ENCODE measurements at places on chromosomes 5 and 9.

DNA sequence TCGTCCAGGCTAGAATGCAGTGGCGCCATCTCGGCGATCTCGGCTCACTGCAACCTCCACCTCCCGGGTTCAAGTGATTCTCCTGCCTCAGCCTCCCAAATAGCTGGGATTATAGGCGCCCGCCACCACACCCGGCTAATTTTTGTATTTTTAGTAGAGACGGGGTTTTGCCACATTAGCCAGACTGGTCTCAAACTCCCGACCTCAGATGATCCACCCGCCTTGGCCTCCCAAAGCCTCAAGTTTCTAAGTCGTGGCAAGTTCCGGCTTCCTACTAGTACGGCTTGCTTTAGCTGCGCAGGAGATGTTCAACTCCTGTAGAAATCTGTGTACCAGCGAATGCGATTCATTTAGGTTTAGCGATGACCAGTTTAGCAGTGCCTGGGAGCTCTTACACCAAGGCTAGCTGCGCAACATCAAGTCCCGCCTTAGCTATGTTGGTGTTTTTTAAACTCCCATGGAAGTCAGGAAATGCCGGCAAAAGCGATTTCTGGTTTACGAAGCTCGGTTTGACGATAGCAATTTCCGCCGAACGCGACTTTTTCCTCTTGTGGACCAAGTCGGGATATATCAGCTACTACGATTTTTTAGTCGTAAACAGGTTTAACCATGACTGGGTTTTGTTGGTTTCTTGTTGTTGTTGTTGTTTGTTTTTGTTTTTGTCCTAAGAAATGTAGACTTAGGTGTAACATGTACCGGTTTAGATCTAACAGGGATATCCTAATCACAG lies 46.4 kb downstream of the ANXA2R start:
- DNase-seq: no peak

- DNase-seq: no peak
These were observed 152.1 kb downstream of the CRB2 start for GRCh38 chr9:123508048-123508447.

DNA sequence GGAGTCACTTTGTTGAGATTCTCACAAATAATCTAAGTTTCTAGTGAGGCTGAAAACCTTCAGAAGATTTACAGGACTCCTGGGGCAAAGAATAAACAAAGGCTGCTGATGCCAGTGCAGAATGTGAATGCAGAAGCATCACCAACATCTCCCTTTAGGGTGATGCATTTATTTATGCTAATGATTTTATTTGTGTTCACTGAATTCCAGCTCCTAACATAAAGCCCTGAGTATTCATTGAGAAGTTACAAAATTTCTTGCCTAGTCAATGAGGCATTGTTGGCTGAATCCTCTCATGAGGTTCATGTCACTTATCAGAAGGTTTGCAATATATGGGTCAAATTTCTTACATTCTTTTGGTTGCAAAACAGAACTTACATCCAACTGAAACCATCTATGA lies 70.0 kb downstream of the GRIN3A start:
- no peak for DNase-seq

DNA sequence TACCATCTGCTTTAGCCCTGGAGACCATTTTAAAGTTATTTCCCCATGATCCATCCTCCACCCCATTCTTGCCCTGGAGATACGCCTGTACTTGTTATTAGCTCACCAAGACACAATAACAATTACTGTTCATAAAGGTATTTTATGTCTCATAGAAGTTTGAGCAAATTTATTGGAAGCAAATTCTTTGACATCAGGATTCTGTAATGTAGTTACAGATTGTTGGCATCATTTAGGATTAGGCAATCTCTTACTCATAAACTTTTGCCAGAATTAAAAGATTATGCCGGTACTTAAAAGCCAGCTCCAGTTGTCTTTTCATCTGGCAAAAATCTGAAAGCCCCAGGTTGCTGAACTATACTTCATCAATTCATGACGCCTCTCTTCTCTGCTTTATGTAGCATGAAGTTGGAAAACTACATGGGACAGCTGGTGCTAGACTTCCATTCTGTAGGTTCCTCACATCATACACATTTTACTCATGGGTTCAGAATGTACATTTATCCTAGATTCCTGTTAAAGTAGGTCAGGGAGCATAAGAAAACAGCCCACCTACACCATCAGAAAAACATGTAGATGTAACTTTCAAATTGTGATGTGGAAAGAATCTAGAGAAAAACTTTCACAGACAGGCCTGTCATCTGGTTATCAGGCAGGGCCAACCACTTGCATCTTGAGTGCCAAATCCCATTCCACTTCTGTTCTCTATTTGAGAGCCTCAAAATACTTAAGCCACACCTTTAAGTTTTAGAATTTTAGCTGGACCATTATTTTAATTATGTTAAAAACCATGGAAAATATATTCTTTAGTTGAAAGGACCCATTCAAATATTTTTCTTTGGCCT lies 14.0 kb downstream of the ATP10B start:
- no peak for DNase-seq

GRCh38 chr5:145991044-145991575 lies 54.7 kb downstream of the SH3RF2 start:
- DNase-seq: no peak

GRCh38 chr9:27157097-27157496 lies 48.1 kb downstream of the TEK start:
- no peak for DNase-seq

DNA sequence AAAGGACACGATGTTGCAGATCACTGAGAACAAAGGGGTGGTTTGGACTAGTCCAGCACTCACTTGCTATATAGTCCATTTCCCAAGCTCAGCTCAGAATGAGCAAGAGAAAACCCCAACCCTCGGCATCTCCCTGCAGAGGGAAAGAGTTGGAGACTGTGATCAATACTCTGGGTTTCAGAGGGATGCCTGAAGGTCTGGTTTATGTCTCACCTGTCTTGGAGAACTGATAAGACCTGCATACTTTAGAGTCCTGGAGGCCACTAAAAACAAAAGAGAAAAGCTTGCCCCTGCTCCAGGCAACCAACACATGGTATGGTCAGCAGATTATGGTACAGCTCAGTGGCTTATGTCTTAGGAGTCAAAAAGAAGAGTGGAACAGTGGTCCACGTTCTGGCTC lies 1006.9 kb downstream of the CDH9 start:
- DNase-seq: no peak

- DNase-seq: no peak
These were observed 44.4 kb downstream of the PARP8 start for GRCh38 chr5:50710838-50711237.

GRCh38 chr9:116152941-116153764 lies 438 bp upstream of the PAPPA start:
- DNase-seq: no peak

DNA sequence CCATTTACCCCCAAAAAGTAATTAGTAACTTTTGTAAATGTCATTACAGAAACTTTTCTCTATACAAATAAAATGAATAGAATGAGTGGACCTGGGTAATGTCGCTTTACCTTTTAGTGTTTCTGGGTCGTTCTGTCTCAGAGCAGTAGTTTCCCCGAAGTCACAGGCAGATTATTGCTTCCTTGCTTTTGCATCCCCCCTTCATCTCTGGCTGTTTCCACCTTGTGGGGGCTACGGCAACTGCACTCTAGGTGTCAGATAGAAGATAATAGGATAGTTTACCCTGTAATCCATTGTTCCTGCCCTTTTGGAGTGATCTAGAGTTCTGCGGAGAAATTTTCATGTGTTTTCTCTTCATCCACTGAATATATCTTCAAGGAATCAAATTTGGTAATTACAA lies 68.7 kb downstream of the PRR16 start:
- DNase-seq: no peak

DNA sequence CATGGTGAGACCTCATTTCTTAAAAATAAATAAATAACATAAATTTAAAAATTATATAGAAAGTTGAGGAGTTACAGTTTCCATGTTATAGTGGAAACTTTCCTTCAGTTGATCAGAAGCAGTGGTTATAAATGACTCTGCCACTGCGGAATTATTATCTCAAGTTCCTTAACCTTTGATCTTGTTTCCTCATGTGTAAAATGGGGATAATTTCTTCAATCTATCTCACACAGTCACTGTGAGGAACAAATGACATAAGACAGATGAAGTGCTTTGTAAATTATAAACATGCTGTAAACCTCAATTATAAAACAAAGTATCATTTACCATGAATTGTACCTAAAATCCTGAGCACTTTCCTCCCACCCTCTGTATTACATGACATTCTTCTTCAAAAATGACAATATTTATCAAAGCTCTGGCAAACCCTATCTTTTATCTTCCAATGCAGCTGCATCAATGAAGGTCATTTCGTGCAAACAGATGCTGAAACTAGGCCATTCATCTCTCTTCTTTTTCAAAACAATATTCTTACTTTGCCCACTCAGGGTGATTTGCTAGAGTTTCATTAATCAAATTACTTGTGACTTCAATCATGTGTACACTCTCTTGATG lies 46.8 kb downstream of the TMEM245 start:
- DNase-seq: no peak

DNA sequence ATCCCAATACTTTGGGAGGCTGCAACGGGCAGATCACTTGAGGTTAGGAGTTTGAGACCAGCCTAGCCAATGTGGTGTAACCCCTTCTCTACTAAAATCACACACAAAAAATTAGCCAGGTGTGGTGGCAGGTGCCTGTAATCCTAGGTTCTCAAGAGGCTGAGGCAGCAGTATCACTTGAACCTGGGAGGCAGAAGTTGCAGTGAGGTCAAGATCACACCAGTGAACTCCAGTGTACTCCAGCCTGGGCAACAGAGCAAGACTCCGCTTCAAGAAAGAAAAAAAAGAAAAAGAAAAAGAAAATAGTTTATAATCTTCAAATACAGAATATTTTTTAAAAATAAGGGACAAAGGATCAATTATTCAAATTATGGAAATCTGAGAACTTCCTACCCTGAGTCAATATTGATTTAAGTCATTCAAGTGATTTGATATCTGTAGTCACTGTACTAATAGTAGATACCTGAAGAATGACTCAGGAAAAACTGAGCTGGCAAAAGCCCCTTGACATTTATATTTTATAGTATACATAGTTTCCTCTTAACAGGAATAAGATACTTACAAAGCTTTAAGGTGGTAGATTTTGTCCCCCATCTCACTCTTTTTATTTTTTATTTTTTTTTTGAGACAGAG lies 61.8 kb downstream of the PTBP3 start:
- no peak for DNase-seq

- DNase-seq: no peak
These were observed 100.9 kb upstream of the HCN1 start for GRCh38 chr5:45796959-45797553.

DNA sequence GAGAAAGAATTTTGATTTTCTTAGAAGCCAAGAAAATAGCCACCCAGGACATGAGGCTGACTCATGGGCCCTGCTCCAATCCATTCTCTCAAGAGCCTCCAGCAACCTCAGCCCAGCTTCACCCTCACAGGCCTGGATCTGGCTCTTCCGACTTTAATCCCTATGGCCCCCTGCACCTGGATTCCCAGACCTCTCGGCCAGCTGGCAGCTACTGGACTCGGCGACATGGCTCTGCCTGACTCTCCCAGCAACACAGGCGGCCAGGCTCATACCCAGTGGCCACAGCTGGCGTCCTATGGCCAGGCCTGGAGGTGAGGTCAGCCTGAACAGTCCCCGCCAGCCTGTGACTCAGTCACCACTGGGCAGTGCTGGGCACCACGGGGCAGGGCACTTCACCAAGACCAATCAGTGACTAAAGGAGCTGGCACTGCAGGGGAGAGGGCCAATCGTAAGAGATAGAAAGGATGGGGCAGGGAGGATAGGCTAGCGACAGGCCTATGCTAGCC lies 6.2 kb upstream of the PDLIM4 start:
- no peak for DNase-seq

DNA sequence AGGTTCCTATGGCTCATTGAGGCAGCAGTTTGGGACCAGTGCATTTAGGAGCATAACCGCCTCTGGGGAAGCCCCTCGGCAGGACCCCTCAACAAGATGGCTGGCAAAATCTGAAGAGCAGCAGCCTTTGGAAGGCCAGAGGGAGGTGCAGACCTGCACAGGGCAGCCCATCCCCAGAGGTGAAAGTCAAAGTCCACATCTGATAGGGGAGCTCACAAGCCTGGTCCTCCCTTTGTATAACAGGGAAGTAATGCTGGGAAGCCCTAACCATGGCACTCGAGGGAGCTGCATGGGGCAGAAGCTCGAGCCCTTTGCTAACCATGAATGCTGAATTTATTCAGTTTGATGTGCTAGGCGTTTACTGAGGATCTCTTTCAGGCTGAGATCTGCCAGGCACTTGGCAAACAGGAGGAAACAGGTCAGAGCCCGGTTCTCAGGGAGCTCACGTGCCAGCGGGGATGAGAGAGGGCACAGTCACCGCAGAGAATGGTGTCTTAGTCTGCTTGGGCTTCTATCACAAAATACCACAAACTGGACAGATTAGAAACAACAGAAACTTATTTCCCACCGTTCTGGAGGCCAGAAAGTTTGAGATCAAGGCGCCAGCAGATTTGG lies 114.1 kb downstream of the GABBR2 start:
- DNase-seq: no peak

GRCh38 chr9:124870723-124871122 lies 8.8 kb downstream of the ARPC5L start:
- DNase-seq: no peak

DNA sequence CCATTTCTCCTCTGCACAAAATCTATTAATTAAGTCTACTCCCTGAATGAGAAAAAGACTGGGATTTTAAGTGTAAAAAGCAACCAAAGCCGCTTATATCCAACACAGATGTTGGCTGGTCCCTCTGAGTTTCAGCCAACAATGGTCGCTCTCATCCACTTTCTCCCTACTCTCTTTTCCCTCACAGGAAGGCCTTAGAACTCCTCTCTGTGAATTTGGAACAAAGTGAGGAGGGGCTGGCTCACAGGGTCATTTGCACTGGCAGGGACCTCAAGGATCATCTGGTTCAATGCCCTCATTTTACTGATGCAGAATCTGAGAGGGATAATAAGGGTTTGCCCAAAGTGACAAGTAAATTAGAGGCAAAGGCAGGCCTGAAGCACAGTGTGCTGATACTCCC lies 64.0 kb downstream of the DPYSL3 start:
- no peak for DNase-seq

DNA sequence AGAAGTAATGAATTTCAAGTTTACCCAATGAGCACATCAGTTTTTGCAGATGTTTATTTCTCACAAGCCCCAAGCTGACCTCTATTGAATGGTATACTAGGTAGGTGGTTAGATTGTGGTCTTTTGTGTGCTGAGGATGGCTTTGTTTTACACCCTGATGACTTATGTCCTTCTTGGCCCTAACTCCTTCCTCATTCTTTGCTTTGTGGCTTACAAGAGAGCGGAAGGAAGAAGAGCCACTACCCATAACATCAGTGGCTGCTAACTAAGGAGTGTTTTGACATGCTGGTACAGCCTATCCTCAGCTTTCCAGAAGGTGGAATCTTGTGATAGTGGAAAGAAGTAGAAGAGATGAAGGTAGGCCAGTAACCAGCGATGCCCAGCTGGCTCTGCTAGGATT lies 85.7 kb upstream of the NTRK2 start:
- DNase-seq: no peak

DNA sequence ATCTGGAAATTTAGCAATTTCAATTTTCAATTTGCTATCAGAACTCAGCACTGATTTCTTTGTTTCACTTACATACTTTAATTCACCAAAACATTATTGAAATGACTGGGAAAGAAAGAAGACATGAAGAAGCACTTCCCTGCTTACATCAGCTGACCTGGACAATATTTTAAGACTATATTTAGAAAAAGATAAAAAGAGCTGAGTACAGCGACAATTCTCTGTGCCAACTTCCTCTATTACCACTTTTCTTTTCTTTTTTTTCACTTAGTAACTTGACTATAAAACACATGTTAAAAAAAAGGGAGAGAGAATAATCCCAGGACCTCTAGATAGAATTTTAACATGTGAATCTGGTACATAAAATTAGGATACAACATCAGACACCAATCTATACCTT lies 35.6 kb downstream of the MEF2C start:
- no peak for DNase-seq

- DNase-seq: no peak
These were observed 378.4 kb downstream of the SPATA31D1 start for GRCh38 chr9:82367016-82367415.
